ENCODE measurements at places on chromosomes 7 and 10. TPM values are rescaled to one million over a fixed set of nuclear protein-coding genes. Genes with fewer than 3 reads are reported as not detected.

The CDC14C gene
- not detected for total RNA-seq

The FBXO24 gene
- 0.33 TPM for total RNA-seq

The NME8 gene
- not detected for total RNA-seq

The EPDR1 gene
- 74.5 TPM for total RNA-seq

The BRAF gene
- total RNA-seq, result 5.8 TPM

The BAMBI gene
- 9.3 TPM for total RNA-seq

The LOXL4 gene
- 1.6 TPM for total RNA-seq

The NPC1L1 gene
- total RNA-seq, result 0.09 TPM

The FAM131B gene
- total RNA-seq, result 0.29 TPM

The A1CF gene
- total RNA-seq, result not detected

The STEAP4 gene
- total RNA-seq, result 0.06 TPM

The SLC18A3 gene
- not detected for total RNA-seq

The MALRD1 gene
- not detected for total RNA-seq

The AGR3 gene
- not detected for total RNA-seq

The MKLN1 gene
- 35.5 TPM for total RNA-seq

The RNF32 gene
- 0.70 TPM for total RNA-seq

The PPP2R2D gene
- 31.2 TPM for total RNA-seq

The HHEX gene
- total RNA-seq, result 11.3 TPM

The SAMD9 gene
- total RNA-seq, result 2.5 TPM

The ITIH2 gene
- 0.26 TPM for total RNA-seq

The WDFY4 gene
- 0.06 TPM for total RNA-seq

The SUN3 gene
- 0.13 TPM for total RNA-seq

The ACBD7 gene
- total RNA-seq, result 1.2 TPM

The CCDC7 gene
- 0.66 TPM for total RNA-seq

The KIF20B gene
- total RNA-seq, result 12.8 TPM
